ENCODE measurements at places on chromosomes 5 and 9. TPM values are rescaled to one million over a fixed set of nuclear protein-coding genes. Genes with fewer than 3 reads are reported as not detected.

NMUR2 gene
- not detected for total RNA-seq

SLC34A1 gene
- 5.3 TPM for total RNA-seq

TICAM2 gene
- 2.1 TPM for total RNA-seq

HMMR gene
- total RNA-seq = 3.0 TPM

CBY3 gene
- not detected for total RNA-seq

LECT2 gene
- 25.6 TPM for total RNA-seq

CORO2A gene
- total RNA-seq = 3.0 TPM

RNF183 gene
- total RNA-seq = 0.27 TPM

DNA sequence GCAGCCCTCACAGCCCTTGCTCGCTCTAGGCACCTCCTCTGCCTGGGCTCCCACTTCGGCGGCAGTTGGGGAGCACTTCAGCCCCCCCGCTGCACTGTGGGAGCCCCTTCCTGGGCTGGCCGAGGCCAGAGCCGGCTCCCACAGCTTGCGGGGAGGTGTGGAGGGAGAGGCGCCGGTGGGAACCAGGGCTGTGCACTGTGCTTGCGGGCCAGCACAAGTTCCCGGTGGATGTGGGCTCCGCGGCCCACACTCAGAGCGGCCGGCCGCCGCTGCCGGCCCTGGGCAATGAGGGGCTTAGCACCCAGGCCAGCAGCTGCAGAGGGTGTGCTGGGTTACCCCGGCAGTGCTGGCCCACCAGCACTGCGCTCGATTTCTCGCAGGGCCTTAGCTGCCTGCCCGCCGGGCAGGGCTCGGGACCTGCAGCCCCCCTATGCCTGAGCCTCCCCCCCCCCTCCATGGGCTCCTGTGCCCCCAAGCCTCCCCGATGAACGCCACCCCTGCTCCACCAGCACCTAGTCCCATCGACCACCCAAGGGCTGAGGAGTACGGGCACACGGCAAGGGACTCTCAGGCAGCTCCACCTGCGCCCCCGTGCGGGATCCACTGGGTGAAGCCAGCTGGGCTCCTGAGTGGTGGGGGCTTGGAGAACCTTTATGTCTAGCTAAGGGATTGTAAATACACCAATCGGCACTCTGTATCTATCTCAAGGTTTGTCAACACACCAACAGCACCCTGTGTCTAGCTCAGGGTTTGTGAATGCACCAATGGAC lies 224.8 kb downstream of the ZNF608 start:
- H3K27me3 ChIP-seq = no peaks in the 10 kb centered on the region
- H3K4me1 ChIP-seq = no peaks in the 10 kb centered on the region
- no peaks in the 10 kb centered on the region for H3K36me3 ChIP-seq
- H3K27ac ChIP-seq = no peak overlapping the region
- no peak for DNase-seq
- H3K4me3 ChIP-seq = no peak overlapping the region

- peak within 1 kb of the TSS; percentile 30 for H3K4me3 ChIP-seq
- H3K4me1 ChIP-seq = no peaks in the 10 kb centered on the region
- H3K27ac ChIP-seq = no peak within 1 kb of the TSS
- no peak for DNase-seq
These were observed at the start of gene PCDHGB3 for GRCh38 chr5:141369994-141370848. PCDHGB3 (plus strand) TSS chr5:141370242; CDS start chr5:141370395, 153 bp downstream.

DNA sequence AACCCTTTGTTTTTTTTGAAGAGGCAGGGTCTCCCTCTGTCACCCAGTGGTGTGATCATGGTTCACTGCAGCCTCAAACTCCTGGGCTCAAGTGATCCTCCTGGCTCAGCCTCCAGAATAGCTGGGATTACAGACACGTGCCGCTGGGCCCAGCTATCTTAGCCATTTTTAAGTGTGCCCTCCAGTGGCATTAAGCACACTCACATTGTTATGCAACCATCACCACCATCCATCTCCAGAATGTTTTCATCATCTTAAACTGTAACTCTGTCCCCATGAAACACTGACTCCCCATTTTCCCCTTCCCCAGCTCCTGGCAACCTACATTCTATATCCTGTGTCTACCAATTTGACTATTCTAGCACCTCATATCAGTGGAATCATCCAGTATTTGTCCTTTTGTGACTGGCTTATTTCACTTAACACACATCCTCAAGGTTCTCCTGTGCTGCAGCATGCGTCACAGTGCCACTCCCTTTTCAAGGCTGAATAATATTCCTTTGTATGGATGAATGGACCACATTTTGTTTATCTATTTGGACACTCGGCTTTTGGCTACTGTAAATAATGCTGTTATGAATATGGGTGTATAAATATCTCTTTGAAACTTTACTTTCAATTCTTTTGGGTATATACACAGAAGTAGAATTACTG lies 12.5 kb upstream of the RAPGEF1 start:
- H3K4me1 ChIP-seq = no peaks in the 10 kb centered on the region
- H3K27ac ChIP-seq = no peak overlapping the region
- H3K36me3 ChIP-seq = no peaks in the 10 kb centered on the region
- no peak overlapping the region for H3K4me3 ChIP-seq
- H3K27me3 ChIP-seq = no peaks in the 10 kb centered on the region

DNA sequence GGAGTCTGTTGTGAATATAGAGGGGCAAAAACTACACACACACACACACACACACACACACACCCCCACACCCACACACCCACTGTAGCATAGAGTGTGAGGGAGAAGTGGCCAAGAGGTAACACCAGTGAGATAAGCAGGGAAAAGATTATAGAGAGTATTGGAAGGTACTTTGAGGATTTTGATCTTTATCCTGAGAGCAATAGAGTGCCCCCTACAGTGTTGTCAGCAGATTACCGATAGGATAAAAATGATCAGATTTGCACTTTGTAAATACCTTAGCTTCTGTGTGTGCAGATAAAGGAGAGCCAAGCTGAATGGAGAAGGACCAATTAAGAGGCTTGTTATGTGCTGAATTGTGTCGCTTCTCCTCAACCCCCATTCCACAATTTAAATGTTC lies 32.3 kb downstream of the ERCC6L2 start:
- DNase-seq = no peak
- H3K4me3 ChIP-seq = no peak overlapping the region
- H3K4me1 ChIP-seq = no peaks in the 10 kb centered on the region
- no peak overlapping the region for H3K27ac ChIP-seq

GRCh38 chr9:36142510-36143244 lies 6.1 kb downstream of the GLIPR2 start:
- no peaks in the 10 kb centered on the region for H3K27me3 ChIP-seq
- no peaks in the 10 kb centered on the region for H3K4me1 ChIP-seq
- peak; percentile 56 for DNase-seq
- no peaks in the 10 kb centered on the region for H3K36me3 ChIP-seq
- H3K4me3 ChIP-seq = no peak overlapping the region

DNA sequence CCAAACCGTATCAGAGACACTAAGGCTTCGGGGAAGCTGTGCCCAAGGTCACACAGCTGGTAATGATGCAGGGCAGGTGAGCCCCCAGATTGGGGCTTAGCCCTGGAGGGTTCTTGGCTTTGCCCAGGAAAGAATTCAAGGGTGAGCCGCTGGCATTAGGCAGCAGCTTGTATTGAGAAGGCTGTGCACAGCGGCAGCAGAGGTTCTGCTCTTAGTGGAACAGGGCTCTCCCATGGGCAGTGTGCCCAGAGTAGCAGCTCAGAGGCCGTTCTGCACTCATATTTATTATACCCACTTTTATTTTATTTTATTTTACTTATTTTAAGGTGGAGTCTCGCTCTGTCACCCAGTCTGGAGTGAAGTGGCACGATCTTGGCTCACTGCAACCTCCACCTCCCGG lies 85.8 kb upstream of the IER5L start:
- H3K4me1 ChIP-seq = peaks cover 1% of the 10 kb centered on the region
- H3K36me3 ChIP-seq = no peaks in the 10 kb centered on the region
- no peaks in the 10 kb centered on the region for H3K27me3 ChIP-seq
- H3K27ac ChIP-seq = no peak overlapping the region
- H3K4me3 ChIP-seq = no peak overlapping the region
- no peak for DNase-seq

- no peaks in the 10 kb centered on the region for H3K27me3 ChIP-seq
- no peak overlapping the region for H3K4me3 ChIP-seq
- peak; percentile 40 for DNase-seq
These were observed 3.9 kb downstream of the MXD3 start for GRCh38 chr5:177307544-177308363.

DNA sequence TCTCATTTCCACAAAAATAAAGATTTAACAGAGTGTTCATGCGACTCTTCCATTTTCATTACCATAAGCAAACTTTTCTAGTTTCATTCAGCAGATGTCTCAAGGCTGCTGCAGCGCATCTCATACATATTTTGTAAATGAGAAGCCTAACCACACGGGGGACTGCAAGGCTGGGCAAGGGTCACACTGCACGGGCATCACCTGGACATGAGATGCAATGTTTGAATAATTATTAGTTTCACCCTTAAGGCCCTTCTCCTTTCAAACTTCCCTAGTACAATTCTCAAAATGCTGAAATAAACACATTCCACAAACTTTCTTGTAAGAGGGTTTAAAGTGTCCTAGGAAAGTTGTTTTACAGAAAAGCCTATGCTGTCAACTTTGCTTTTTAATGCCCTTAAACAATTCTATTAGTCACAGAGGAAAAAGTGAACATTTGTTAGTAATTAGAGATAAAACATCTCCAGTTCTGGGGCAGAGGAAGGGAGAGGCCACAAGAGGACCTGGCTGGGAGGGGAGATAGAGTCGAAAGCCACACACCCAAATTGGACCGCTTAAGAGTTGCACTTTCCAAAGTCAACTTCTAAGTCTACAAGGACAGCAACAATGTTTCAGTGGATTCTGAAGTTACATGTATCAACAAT lies 1.3 kb downstream of the DENND1A start:
- peak overlapping the region; percentile 69 for H3K27ac ChIP-seq
- no peaks in the 10 kb centered on the region for H3K4me1 ChIP-seq
- no peaks in the 10 kb centered on the region for H3K27me3 ChIP-seq
- no peaks in the 10 kb centered on the region for H3K36me3 ChIP-seq
- DNase-seq = no peak

DNA sequence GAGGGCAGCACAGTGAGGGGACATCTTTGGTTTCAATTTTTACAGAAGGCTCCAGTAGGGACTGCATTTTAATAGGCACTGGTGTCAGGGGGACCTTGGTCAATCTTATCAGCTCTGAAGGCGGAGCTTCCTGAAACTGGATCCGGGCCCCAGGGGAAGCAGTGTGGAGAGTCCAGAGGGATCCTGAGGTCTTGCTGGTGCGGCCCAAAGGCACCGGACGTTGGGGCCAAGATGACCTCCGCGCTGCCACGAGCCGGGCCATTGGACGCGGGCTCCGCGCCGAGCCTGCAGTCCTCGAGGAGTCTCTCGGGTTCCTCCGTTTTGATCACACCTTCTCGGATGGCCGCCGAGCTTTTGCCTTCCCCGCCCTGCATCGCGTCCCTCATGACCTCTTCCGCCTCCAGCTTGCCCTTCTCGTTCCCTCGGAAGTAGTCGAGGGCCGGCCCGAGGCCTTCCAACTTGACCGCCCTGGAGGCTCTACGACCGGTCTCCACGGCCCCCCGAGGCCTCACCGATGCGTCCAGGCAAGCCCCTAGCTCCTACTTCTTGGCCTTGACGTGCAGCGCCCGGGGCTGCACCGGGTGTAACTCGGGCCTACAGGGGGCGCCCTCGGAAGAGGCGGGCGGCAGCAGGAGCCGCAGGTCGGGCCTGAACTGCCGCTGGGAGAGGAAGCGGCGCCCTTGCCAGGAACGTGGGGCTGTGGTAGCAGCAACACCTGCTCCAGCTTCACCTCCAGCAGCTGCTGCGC lies 18.8 kb downstream of the C5orf52 start:
- no peak overlapping the region for H3K27ac ChIP-seq
- H3K36me3 ChIP-seq = no peaks in the 10 kb centered on the region
- no peaks in the 10 kb centered on the region for H3K4me1 ChIP-seq

GRCh38 chr9:96559339-96559943 lies 60.2 kb downstream of the CDC14B start:
- no peaks in the 10 kb centered on the region for H3K4me1 ChIP-seq
- no peak overlapping the region for H3K4me3 ChIP-seq
- no peak overlapping the region for H3K27ac ChIP-seq
- H3K36me3 ChIP-seq = no peaks in the 10 kb centered on the region

DNA sequence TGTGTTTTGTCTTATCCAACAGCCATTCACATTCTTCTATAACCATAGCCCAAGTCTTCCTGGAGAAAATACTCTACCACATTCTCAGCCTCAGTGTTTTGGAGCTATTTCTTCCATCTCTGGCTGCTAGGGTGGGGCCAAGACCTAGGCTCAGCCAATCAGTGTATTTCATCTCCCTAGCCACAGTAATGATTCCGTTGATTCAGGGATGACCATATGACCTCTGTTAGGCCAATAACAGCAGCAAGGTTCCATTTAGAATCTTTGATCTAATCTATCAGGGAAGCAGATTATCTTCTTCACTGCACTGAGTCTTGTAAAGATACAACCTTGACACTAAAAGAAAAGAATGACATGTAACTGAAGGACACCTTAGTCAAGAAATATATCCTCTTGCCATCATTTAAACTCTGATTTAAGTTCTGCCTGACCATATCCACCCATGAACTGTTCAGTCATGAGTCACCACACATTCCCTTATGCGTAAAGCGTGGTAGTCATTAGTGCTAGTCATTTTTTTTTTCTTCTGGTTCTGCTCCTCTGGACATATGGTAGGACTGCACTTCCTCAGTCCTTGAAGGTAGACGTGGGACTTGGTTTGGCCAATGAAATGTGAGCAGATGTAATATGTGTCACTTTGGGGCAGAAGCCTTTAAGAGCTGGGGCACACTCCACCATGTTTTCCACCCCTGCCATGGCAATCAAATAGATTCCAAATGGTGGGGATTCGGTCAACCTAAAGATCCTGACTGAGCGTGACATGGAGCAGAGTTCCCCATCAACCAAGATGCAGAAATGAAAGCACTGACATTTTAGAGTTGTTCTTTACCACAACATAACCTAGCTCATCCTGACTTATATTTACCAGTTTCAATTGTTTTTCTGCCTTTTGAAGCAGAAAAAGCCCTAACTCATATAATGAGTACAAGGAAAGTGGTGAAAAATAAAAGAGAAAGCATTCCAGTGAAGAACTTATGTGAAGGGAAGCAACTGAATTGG lies 12.7 kb upstream of the PRELID2 start:
- no peak for DNase-seq
- H3K4me1 ChIP-seq = no peaks in the 10 kb centered on the region
- H3K27me3 ChIP-seq = no peaks in the 10 kb centered on the region
- no peak overlapping the region for H3K27ac ChIP-seq
- H3K36me3 ChIP-seq = no peaks in the 10 kb centered on the region
- no peak overlapping the region for H3K4me3 ChIP-seq

- no peaks in the 10 kb centered on the region for H3K4me1 ChIP-seq
- H3K36me3 ChIP-seq = no peaks in the 10 kb centered on the region
- no peak for DNase-seq
- no peak overlapping the region for H3K27ac ChIP-seq
- no peaks in the 10 kb centered on the region for H3K27me3 ChIP-seq
These were observed 64.8 kb downstream of the SMIM23 start for GRCh38 chr5:171850324-171850947.

DNA sequence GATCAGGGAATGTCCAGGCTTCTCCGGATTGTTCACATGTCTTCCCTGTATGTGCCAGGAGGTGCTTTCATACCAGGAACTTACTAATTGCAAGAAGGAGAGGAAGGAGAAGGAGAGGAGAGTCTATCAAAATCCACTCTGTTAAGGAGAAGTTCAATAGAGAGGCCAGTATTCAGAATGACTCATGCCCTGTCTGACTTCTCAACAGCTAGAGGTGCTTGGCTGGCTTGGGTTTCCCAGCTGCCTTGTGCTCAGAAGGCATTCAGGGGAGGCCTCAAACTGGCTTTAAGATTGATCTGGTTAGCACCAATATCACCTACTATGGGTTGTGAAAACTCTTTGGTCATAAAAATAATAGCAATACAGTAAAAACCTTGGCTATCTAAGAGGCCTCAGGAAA lies 167.9 kb upstream of the GLRA1 start:
- H3K4me1 ChIP-seq = no peaks in the 10 kb centered on the region
- no peak overlapping the region for H3K27ac ChIP-seq
- no peaks in the 10 kb centered on the region for H3K27me3 ChIP-seq

GRCh38 chr5:50945139-50945538 lies 278.7 kb downstream of the PARP8 start:
- no peak overlapping the region for H3K27ac ChIP-seq
- H3K4me3 ChIP-seq = no peak overlapping the region
- no peaks in the 10 kb centered on the region for H3K27me3 ChIP-seq
- H3K4me1 ChIP-seq = no peaks in the 10 kb centered on the region

All from right lobe of liver (tissue), 6 donors.